Activated T-cell treated with anti-CD3 and anti-CD28 coated beads, Interleukin-2, amount 50 U/mL, for 48 hours (primary cell): ENCODE measurements at places on chromosomes 1 and 21.
A peak's percentile ranks its signal among the peaks of the same experiment; 100 is the strongest.

- no peak for DNase-seq
These were observed 20.3 kb downstream of the ZMYM4 start for GRCh38 chr1:35288761-35289160.

- DNase-seq: no peak
These were observed 537.4 kb upstream of the ZRANB2 start for GRCh38 chr1:71618191-71618590.

- DNase-seq: no peak
These were observed 53.5 kb upstream of the CTTNBP2NL start for GRCh38 chr1:112342558-112342957.

DNA sequence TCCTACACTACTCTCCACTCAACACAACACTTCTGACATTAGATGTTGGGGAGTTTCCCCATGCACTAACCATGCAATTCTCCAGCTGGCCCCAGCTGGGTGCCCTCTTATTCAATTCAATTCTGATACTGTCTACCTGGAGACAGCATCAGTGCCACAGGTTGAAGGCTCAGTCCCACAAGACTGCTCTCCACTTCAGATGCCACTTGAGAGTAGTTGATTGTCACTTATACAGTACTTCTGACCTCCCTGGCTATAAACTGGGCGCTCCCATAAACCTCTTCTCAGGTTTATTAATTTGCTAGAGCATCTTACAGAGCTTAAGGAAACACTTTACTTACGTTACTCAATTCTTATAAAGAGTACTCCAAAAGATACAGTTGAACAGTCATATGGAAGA, 442.3 kb downstream of the LRRIQ3 start:
- DNase-seq: no peak

- DNase-seq: no peak
These were observed 7.2 kb downstream of the THEMIS2 start for GRCh38 chr1:27879374-27880082.

DNA sequence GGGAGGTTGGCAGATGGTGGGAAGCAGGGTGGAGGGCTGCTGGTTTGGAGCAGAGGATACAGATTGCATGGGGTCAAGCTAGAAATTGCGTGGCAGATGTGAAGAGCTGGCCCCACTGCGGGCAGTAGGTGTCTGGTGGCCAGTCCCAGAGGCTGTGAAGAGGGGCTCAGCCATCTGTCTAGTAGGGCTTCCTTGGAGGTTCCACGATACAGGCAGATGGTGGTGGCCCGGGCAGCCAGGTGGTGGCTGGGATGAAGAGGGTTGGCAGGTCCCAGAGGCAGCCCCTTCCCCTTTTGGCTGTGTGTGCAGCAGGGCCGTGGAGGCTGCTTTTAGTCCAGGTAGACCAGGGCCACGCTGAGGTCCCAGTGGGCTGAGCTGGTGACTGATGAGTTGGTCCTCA, 16.6 kb downstream of the PSEN2 start:
- no peak for DNase-seq

GRCh38 chr1:1861339-1861730, 29.6 kb downstream of the GNB1 start:
- no peak for DNase-seq

DNA sequence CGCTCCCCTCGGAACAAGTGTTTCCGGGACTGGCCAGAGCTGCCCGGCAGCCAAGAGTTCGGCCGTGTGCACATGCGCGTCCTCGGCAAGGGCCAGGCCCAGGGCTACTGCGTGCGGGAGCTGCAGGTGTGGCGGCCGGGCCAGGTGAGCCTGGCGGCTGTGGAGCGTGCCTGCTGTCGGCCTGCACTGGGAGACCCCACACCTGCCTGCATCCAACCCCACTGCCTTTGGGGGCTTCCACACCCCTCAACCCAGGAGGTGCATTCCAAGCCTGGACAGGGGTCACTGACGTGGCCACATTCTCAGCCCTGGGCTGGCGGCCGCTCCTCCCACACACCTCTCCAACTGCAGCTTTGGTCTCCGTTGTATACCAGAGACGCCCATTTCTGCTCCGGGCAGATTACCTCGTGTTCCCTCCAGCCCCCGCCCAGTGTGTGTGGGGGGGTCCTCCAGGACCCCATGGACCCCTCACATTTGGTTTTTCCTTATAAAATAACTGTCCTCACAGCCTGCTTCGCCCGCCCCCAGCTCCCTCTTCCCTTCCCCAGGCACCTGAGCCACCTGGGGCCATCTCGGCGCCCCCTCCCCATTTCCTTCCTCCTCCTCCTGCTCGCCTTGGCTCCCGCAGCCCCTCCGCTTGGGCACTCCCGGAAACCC, 6.1 kb downstream of the RNF223 start:
- no peak for DNase-seq

GRCh38 chr1:59384443-59384842, 87.5 kb downstream of the FGGY start:
- DNase-seq: no peak

GRCh38 chr1:24451746-24452145, 36.1 kb downstream of the NIPAL3 start:
- no peak for DNase-seq

DNA sequence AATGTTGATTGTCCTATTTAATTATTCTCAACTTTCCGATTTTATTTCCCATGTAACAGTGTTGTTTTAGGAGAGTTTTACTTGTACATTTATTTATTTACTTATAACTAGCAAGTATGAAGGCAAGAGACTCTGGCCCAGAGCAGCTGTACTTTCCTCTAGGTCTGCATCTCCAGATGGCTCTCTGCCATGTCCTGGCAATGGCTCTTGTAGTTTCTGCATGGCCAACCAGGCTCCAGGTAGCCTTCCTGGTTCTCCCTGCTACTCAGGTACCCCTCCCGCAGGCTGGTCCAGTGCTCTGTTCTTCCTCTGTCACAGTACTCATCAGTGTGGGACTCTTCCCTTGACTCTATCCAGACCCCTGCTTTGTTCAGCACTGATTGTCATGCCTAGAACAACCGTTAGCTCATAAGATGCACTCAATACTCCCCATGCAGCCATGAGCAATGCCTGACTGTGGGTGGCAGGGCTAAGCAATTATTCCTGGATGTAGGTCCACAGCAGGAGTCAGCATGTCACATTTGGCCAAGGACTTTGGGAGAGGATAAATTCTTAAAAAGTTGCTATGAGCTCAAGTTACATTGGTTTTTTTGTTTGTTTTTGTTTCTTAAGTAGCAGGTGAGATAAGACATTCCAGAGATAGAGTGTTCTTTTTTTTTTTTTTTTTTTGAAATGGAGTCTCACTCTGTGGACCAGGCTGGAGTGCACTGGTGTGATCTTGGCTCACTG, 10.9 kb upstream of the IL20 start:
- DNase-seq: no peak

DNA sequence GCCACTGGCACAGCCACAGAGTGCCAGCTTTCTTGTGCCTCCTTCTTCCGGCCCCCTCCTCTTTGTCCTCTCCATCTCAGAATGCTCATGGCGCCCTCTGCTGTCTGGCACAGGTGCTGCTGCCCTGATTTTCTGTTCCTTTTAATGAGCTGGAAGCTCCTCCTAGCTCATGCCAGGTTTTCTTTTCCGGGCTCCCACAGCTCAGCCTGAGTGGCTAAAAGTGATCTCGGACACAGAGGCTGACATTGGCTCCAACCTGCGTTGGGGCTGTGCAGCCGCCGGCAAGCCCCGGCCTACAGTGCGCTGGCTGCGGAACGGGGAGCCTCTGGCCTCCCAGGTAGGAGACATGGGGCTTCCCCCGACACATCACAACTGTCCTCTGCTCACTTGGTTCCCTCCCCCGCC, 18.7 kb downstream of the CNTN2 start:
- DNase-seq: peak; percentile 84

DNA sequence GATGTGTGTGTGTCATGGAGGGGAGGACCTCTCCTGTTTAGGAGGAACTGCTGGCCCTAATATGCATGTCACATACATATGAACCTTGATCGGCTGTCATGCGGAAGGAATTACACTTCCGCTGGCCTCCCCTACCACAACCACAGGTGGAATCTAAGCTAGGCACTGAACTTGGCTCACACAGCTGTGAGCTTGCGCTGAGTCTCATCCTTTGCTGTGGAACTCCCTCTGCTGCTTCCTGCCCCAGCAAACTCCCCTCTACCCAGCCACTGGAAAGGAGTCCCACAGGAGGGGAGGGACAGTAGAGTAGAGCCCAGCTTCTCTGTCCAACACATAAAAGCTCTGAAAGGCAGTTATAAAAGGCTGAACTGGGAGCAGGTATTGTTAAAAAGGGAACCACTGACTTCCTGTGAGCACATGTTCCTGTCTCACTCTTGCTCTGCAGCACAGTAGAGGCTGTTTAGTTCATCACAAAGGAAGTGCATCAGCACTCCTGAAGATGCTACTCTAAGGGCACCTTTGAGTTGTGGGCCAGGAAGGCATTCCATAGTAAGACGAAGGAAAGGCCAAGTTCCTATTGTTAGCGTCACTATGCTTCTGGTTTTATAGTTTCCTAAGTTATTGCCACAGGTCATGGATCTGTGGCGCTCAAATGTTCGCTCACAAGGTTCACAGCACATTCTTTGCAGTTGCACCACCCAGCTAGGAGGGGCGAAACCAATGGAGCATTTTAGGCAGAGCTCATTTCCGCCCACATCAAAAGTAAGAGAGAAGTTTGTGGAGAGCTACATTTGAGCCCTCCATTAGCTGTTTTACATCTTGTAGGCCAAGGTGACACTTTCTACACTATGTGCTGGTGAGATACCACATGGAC, 17.7 kb upstream of the PTPRC start:
- peak; percentile 80 for DNase-seq

DNA sequence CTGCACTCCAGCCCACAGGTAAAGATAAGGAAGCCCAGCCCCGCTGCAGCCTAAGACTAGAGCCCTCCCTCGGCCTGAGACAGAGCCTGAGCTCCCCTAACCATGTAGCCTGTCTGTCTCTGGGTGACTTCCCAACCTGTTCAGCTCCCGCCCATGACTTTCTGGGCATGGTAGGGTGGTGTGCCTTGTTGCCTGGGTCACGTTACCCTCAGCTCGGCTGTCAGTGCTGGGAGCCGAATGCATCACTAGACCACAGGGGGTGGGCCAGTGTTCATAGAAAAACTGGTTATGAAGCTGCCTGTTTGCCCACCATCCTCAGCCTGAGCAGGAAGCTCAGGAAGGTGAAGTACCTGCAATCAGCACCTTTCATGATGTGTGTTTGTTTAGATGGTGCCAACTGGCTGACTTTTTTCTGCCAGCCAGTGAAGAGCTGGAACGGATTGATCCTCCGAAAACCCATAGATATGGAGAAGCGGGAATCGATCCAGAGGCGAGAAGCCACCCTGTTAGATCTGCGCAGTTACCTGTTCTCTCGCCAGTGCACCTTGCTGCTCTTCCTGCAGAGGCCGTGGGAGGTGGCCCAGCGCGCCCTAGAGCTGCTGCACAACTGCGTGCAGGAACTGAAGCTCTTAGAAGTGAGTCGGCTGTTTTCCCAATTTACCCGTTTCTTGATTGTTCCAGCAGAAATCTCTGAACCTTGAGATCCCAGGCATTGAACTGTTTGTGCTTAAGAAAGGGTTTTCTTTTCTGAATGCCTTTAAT, 43.9 kb upstream of the PWP2 start:
- no peak for DNase-seq
